ENCODE measurements at places on chromosomes 6 and 20. TPM values are rescaled to one million over a fixed set of nuclear protein-coding genes. Genes with fewer than 3 reads are reported as not detected.

Gene DLK2
- 0.12 TPM for total RNA-seq

Gene RIPOR2
- under 0.01 TPM for total RNA-seq

Gene PI16
- total RNA-seq = not detected

Gene DAAM2
- total RNA-seq = 0.87 TPM

Gene SOX18
- total RNA-seq = not detected

Gene GGTLC1
- not detected for total RNA-seq

Gene C6orf163
- 0.58 TPM for total RNA-seq

Gene GABRR2
- 0.12 TPM for total RNA-seq

Gene PAX1
- total RNA-seq = not detected

Gene LTA
- not detected for total RNA-seq

Gene HDGFL1
- total RNA-seq = not detected

Gene ULBP3
- 8.2 TPM for total RNA-seq

Gene DDRGK1
- total RNA-seq = 80.7 TPM

Gene TREM1
- 2.0 TPM for total RNA-seq

Gene EEF1A2
- total RNA-seq = 20.0 TPM

Gene RAMACL
- total RNA-seq = 0.12 TPM

GRCh38 chr6:87731818-87732661 lies 30.0 kb upstream of the AKIRIN2 start:
- peak; percentile 94 for DNase-seq

DNA sequence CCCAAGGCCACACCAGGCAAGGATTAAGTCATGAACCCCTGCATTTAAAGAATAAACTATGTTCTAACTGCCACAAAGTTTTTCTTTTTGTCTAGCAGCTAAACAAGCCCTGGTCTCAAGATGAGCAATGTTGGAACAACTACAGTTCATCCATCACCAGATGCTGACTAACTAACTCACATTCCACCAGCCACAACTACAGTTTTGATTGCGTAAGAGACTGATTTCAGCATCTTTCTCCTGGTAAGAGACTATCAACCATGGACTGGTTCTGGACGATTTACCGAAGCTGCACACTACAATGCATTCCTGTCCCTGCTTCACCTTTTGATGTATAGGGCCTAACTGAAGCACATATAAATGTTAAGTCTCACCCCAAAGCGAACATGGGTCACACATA lies 43.0 kb downstream of the F13A1 start:
- DNase-seq = peak; percentile 58

GRCh38 chr6:88698661-88699060 lies 264.8 kb downstream of the RNGTT start:
- no peak for DNase-seq

DNA sequence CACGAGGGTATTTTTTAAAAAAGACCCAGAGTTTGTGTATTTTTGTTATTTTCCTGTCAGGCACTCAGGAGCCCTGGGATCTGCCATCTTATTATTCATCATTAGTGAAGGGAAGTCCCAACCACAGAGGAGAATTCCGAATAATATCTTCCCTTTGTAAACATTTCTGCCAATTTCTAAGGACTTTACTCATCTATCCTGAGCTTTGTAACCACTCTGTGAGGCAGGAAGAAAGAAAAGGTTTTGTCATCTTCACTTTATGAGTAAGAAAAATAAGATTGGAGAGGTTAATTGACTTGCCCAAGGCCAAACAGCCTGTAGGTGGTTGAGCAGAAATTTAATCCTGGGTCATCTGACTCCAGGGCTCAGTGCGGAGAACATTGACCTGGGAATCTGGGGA lies 23.0 kb upstream of the IYD start:
- DNase-seq = no peak

DNA sequence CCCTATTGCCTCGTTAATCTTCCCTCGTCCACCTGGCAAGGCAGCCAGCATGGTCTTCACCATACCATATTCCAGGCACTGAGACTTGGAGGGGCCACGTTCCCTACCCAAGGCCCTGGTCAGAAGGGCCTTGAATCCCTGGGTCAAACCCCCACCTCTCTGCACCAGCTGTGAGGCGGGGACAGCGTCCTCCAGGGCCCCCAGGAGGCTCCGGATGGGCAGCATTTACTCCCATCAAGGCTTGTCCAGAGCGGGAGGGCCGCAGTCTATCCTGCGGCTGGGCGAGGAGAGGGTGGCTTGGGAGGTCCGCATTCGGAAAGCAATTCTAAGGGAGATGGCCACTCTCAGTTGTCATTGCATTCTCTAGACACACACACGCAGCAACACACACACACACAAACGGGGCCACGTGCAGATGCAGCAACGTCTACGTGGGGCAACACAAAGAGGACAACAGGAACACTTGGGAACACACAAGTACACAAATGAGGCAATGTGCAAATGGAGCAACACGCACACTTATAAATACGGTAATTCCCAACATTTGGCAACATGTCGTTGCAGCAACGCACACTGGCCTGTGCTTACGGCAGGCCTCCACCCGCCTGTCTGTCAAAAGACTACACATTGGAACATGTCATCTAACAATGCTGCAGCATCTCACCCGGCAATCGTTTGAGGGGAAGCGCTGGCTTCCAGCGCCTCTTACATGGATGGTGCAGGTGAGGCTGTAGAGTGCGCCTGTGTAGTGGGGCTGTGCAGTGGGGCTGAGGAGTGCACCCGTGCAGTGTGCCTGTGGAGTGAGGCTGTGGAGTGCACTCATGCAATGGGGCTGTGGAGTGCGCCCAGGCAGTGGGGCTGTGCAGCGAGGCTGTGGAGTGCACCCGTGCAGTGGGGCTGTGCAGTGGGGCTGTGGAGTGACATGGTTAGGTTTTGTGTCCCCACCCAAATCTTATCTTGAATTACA lies 12.9 kb upstream of the NTSR1 start:
- no peak for DNase-seq

GRCh38 chr20:13147971-13148370 lies 73.1 kb upstream of the ISM1 start:
- no peak for DNase-seq

- DNase-seq = peak; percentile 52
Measured at GRCh38 chr6:113626475-113626874, 230.7 kb upstream of the MARCKS start.

DNA sequence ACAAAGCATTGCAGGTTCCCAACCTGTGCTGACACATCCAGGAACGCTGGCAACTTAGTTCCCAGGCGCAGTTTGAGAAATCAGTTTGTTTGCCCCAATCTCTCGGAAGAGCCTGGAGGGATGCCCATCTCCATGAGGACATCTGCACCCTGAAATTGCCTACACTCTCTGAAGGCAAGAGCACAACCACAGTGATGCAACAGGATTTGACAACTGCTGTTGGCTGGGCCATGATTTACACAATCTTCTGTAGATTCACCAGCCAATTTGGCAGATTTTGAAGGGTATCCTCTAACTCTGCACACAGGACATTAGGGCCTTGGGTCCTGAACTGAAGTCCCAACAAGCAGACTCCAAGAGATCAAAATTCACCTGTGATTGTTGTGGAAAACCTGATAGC lies 3.4 kb downstream of the APMAP start:
- no peak for DNase-seq

GRCh38 chr6:63634630-63635029 lies 972 bp upstream of the PHF3 start:
- DNase-seq = no peak

DNA sequence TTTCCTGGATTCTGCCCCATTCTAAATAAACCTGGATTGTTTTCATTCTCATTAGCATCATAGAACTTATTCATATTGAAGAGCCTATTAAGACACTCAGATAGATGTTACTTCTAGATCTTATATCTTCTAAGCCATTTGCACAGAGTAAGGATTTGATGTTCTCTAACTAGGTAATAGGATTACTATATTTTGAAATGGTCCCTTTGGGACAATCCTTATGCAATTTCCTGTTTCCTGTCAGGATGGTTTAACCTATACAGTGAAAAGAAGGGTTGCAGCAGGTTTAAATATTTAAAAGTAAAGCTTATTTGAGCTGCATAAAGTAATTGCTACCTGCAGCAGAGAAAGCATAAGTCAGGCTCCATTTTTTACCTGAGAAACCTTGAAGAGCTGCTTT lies 860.1 kb downstream of the TFAP2A start:
- DNase-seq = no peak

GRCh38 chr20:57350081-57350710 lies 859 bp upstream of the RAE1 start:
- no peak for DNase-seq

- DNase-seq = no peak
Measured at GRCh38 chr6:110756817-110757216, 58.5 kb downstream of the CDK19 start.

GRCh38 chr20:17896771-17897369 lies 71.7 kb downstream of the SNX5 start:
- DNase-seq = no peak

DNA sequence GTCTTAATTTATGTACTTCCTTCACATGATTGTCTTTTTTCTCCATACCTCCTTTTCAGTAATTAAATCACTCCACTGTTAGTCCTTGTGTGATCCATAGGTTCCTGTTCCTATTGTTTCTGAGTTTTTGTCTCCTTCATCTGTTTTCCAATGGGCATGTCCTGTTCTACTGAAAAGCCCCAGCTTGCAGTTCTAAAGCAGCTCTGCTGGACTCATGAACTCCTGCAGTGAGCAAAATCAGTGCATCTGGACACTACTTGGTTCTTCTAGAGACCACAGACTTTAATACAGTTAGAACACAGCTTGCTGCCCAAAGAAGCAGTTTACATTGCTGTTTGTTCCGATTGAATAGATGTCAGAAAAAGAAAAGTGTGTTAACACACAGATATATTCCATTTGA lies 593.3 kb upstream of the HS3ST5 start:
- no peak for DNase-seq

DNA sequence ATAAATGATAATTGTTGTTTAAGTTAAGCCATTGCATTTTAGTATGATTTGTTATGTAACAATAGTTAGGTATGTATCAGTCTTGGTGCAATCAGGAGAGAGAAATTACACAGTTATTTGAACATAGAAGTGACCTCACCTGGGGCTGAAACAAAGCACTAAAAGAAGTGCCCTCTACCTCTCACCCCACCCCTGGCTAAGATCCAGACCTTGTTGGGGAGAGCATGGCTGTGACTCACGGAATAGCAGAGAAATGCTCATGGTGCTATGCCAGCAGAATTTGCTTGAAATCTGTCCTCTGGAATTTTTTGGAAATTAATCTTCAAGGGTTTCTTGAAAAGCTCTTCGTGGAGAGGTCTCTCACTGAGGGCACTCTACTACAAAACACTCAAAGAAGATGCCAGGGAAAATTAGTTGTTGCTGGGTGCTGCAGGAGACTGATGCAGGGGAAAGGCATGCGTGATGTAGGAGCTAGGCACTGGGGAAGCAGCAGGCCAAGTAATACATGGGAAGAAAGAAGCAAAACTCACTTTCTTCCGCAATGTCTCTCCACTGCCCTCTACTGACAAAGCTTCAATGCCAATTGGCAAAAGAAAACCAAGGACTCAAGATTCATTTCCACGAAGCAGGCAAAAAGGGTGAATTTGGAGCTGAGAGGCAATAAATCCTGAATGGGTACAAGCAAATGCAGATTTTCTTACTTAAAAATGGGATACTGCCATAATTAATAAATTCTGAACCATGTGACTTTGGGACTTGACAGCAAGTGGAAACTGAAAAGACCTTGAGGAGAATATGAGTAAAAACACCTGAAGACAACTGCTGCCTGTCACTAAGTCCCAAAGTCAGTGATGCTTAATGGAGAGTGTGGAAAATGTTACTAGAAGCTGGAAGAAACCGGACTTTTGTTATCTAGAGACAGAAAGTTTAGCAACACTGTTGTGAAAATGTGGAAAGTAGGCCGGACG lies 136.3 kb upstream of the ZNF184 start:
- DNase-seq = no peak

DNA sequence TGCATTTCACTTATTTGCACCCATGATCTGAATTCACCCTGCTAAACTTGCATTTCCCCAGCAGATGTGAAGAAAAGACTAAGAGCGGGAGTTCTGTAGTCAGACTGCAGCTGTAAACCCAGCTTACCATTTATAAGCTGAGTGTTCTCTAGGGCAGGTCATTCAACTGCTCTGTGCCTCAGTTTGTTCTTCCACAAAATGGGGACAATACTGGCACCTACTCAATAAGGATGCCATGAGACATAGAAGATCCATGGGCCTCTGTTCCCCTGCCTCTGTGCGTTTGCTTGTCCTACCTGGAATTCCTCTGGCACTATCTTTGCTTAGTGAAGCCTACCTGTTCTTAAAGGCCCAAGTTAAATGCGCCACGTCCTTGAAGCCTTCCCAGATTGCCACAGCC lies 12.2 kb upstream of the MDFI start:
- DNase-seq = no peak

- DNase-seq = no peak
Measured at GRCh38 chr20:10843146-10843711, 169.4 kb upstream of the JAG1 start.

GRCh38 chr6:56288347-56288746 lies 41.0 kb upstream of the COL21A1 start:
- no peak for DNase-seq

DNA sequence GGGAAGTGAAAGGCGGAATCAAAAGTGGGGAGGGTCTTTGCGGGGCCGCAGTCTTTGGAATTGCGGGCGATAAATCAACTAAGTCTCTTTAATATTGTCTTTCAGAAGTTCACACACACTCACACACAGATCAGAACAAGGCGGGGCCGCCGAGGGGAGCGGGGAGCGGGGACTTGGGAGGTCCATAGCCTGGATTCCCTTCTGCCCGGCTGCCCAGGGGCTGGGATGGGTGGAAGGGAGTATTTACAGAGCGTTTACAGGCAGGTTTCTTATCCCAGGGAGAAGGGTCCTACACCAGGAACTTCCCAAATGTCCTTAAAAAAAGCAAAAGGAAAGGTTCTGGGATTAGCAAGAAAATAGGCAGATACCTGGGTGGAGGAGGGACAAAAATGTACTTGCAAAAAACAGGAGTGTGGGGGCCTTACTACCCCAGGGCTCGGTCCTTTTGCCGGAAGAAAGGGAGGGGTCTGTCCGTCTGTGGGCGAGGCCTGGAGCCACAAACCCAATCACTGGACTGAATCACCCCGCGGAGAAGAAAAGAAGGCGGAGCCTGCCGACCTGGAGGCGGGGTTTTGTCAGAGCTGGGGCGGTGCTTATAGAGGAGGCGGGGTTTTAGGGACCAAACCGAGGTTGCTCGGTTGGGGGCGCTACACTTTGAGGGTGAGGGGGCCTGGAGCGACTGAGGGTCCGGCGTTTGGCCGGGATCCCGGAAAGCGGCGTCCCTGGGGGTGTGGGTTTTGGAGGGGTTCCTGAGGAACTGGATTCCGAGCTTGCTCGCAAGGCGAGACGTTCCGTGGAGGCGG lies 3.2 kb downstream of the PRRT1 start:
- no peak for DNase-seq

GRCh38 chr6:97450087-97450486 lies 167.1 kb upstream of the MMS22L start:
- DNase-seq = no peak

DNA sequence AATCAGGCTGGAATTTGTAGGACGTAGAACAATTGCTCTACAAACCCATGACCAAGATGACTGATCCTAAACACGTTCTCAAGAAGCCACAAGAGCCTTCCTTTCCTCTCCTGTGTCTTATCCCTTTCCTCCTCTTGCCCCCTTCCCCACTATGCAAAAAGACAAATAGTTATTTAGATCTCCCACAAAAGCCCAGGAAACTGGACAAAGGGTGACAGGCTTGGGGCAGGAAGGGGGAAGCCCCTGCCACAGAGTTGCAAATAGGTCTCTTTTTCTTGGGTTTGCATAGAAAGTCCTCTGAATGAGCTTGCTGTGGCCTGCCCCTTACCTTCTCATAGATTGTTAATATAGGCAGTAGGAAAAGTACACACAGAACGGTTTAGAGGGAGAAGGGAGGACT lies 377.1 kb upstream of the BTBD3 start:
- DNase-seq = no peak

- no peak for DNase-seq
Measured at GRCh38 chr6:109660526-109661320, 30.3 kb downstream of the AK9 start.

GRCh38 chr20:43376831-43377230 lies 80.9 kb upstream of the SRSF6 start:
- DNase-seq = no peak

Measured in epithelial cell of proximal tubule (primary cell).